Astrocyte (in vitro differentiated cells and primary cell): ENCODE measurements at places on chromosomes 4 and X. TPM values are rescaled to one million over a fixed set of nuclear protein-coding genes. Genes with fewer than 3 reads are reported as not detected.

DNA sequence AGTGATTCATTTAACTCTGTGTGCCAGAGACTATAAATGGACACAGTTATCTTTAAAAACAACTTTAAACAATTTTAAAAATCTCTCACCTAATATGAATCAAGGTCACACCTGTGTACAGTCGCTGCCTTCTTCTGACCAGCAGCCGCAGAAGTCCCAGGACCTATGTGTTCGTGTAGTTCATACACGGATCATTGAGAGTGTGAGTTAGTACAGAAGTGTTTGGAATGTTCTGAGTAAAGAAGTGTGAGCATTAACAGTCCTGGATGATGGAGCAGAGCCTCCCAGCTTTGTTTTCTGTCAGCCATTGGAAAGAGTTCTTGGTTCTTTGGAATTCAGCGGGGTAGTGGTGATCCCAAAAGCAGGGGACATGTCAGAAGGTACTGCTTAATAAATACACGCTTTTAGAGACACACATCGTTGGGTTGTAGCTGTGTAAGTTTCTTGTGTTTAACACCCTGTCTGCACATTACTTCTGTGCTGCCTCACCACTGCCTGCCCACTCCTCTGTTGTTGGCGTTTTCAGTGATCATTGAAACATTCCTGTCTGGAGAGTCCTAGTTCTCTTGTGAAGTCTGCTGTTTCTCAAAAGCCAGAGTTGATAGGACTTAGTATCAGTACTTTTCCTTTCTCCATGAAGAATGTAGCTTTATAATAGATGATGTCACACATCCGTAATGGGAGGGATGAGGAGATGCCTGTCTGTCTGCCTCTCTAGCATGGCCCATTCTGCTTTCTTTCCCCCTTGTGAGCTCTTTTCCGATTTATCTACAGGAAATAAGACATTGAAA, 90.6 kb downstream of the PTTG2 start:
- DNase-seq: peak; percentile 22

The HEPH gene
- total RNA-seq: 58.8 and 83.9 TPM in 2 replicates

DNA sequence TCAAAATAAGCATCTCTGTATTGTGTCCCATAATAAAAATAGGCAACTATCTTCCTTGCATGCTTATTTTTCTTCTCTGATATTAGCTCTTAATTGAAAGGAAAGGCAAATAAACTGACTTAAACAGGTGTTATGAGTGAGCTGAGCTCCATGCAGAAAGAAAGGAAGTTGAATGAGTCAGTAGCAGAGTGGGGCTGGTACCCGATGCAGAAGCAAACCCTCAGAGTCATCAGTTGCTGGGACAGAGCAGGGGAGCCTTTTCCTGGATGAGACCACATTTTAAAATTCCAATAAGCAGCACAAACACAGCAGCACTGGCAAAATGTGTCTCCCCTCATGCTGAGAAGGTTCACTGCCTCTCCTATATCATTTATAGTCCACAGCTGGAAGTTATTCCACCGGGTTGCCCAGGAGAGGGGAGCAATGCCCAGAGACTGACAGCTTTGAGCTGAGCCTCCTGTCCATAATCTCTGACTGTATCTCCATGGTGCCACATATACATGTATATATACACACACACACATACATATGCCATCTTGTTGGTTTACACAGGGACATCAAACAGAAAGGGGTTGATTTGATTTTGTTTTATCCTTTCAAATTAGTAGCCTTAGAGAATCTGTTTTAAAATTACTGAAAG, 274.3 kb upstream of the PPARGC1A start:
- DNase-seq: peak; percentile 18

DNA sequence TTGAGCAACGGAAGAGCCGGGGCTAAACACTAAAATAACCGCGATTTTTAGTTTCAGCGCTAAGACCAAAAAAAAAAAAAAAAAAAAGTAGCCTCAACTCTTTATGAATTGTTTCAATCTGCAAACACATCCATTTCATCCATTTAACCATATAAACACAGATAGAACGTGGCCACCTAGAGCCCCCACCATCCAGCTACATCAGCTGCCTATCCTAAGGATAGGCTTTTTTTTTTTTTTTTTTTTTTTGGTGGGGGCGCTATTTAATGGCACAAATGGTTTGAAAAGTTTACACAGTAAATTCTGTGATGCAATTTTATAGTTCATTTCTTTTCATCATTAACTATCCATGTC, 492 bp upstream of the HDAC8 start:
- no peak for DNase-seq

DNA sequence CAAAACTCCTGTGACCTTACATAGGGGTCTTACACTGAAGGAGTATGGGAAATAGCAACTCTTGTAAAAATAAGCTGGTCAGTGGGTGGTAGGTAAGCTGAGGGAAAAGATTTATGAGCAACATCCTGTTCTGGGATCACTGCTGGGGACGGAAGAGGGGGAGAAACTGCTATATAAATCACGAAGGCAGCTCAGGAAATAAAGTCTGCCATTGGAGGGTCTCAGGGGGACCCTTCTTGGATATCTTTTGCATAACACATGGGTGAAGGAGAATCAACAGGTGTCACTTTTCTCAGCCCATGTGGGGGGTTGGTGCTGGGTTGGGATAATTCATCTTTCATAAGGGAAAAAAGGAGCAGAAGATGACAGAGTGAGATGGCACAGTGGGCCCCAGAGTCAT, 33.7 kb downstream of the AFF1 start:
- DNase-seq: no peak

The FREM3 gene
- not detected in 2 replicates for total RNA-seq

The TMEM31 gene
- total RNA-seq: 0.43 TPM in 1 of 2 replicates, not detected in the other

- DNase-seq: no peak
These were observed 707 bp downstream of the SLC9A6 start for GRCh38 chrX:135985973-135986310.

The CYBB gene
- not detected in 2 replicates for total RNA-seq

GRCh38 chr4:72975488-72975784, 94.1 kb downstream of the COX18 start:
- peak; percentile 58 for DNase-seq

DNA sequence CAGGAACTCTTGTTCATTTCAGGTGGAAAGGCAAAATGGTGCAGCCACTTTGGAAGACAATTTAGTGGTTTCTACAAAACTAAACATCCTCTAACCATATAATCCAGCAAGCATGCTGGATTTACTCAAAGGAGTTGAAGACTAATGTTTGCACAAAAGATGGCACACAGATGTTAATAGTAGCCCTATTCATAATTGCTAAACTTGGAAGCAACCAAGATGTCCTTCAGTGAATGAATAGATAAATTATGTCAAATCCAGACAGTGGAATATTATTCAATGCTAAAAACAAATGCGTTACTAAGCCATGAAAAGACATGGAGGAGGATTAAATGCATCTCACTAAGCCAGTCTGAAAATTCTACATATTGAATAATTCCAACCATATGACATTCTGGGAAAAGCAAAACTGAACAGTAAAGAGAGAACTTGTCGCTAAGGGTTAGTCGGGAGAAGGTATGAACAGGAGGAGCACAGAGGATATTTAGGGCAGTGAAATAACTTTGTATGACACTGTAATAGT, 48.2 kb upstream of the PCDH7 start:
- DNase-seq: no peak

The DOK7 gene
- not detected in 2 replicates for total RNA-seq

DNA sequence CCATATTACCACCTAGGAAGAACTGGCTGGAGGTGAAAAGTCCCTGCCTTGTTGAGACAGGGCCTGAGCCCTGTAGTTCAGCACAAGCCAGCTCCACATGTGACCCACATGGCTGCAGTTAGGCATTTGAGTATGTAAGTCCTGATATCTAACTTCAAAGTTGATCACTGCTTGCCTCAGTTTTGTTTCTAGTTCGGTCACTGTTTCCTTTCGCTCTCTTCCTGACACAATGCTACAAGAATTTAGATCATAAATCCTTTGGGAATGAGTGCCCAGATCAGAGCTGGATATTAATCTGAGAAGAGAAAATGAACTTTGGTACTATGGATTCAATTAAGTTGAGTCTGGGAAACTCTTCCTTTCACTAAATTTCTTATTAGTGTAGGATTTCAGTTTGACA, 48.4 kb downstream of the AKAP4 start:
- no peak for DNase-seq

The ACOX3 gene
- 45.6 and 54.6 TPM in 2 replicates for total RNA-seq

- no peak for DNase-seq
These were observed 329 bp downstream of the TBC1D14 start for GRCh38 chr4:6909970-6910339.

GRCh38 chrX:122218666-122219065, 965.4 kb upstream of the GRIA3 start:
- no peak for DNase-seq

- no peak for DNase-seq
These were observed 17.1 kb upstream of the RAI2 start for GRCh38 chrX:17878028-17878670.

DNA sequence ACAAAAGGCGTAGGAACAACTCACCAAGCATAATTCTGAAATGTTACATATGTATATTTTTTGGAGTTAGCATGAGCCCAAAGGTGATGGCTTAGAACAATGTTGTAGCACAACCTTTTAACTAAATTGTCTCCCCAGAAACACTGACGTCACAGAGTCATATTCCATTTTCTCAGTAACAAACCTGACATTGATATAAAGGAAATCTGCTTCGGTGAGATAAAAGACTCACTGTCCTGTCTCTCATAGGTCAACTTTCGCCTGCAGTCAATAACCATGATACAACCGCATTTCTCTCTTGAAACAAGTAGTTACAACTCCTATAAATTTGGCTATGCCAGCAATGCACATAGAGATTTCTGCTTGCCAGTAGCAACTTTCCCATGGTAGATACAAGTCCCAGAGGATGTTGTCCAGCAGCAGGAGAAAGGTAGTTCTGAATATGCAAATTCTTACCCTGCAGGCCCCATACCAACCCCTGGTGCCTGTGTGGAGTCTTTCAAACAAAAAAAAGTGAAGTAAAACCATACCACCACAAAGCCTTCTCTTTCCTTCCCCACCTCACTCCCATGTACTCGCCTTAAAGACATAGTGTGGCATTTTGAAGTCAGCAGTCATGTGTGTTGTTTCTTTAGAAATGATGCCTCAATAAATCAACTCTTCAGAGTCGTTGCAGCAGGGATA, 47.9 kb downstream of the MTM1 start:
- DNase-seq: no peak

- peak; percentile 1 for DNase-seq
These were observed 997.4 kb upstream of the PRKX start for GRCh38 chrX:4710618-4711433.

The KLB gene
- not detected in 2 replicates for total RNA-seq

The CLDN34 gene
- total RNA-seq: 0.36 TPM in 1 of 2 replicates, not detected in the other

- DNase-seq: peak; percentile 78
These were observed 137.9 kb downstream of the PJA1 start for GRCh38 chrX:69027181-69028005.

DNA sequence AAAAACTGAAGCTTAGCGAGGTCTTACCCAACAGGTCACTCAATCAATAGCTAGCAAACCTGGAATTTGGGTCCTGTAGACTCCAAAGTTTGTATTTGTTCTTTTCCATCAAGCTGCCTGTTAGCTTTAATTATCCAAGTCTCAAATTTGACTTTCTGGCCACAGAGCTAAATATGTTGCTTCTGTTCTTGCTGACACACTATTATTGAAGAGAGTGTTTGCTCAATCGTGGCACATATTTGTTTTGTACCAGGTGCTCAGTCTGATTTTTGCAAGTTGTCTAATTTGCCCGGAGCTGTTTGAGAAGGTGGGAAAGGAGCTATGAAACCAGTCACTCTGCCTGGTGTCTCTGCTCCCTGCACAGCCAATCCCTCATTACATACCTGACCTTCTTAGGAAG, 41.7 kb upstream of the FRMD7 start:
- no peak for DNase-seq

GRCh38 chr4:3676907-3677747, 89.1 kb upstream of the ADRA2C start:
- DNase-seq: no peak
